ENCODE measurements at places on chromosomes 16 and 17. TPM values are rescaled to one million over a fixed set of nuclear protein-coding genes. Genes with fewer than 3 reads are reported as not detected.

GRCh38 chr17:21463779-21464407 lies 87.7 kb downstream of the KCNJ12 start:
- no peak for DNase-seq

- DNase-seq: no peak
Observed at GRCh38 chr16:86384263-86384649, 126.1 kb upstream of the FOXF1 start.

DNA sequence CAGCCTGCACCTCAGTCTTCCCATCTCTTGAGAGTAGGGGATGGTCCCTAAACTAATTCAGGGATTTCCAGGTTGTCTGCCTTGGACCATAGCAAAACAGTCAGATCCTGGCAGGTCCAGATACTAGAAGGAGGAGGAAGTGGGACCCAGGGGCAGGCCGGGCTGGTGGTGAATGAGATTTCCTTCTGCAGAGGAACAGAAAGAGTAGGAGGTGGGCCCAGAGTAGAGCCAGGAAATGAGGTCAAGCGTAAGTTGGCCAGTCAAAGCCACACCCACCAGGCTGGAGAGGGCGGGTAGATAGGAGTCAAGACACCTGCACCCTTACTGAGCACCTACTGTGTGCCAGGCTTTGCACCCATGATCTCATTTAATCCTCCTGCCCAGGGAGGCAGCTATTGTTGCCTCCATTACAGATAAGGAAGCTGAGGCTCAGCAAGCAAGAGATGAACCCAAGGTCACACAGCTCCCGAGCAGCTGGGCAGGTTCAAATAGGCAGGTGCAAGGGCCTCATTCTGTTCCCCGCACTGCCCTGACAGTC lies 2.6 kb downstream of the CDH5 start:
- no peak for DNase-seq

DNA sequence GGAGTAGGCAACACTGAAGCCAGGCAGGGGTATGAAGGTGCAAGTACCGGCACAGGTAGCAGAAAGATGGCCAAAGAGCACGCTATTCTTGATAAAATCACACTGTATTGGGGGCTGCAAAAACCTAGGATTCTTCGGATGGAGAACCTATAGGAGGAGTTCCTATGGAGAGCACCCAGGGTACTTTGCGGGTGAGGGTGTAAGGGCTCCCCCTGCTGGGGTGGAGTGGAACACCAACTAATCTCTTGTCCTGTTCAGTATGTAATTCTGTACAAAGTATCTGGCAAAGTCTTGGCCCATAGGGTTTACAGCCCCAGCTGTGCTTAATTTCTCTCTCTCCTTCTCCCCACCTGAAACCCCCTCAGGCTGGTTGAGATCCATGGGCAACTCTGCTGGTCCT lies 393.1 kb upstream of the ASIC2 start:
- DNase-seq: no peak

DNA sequence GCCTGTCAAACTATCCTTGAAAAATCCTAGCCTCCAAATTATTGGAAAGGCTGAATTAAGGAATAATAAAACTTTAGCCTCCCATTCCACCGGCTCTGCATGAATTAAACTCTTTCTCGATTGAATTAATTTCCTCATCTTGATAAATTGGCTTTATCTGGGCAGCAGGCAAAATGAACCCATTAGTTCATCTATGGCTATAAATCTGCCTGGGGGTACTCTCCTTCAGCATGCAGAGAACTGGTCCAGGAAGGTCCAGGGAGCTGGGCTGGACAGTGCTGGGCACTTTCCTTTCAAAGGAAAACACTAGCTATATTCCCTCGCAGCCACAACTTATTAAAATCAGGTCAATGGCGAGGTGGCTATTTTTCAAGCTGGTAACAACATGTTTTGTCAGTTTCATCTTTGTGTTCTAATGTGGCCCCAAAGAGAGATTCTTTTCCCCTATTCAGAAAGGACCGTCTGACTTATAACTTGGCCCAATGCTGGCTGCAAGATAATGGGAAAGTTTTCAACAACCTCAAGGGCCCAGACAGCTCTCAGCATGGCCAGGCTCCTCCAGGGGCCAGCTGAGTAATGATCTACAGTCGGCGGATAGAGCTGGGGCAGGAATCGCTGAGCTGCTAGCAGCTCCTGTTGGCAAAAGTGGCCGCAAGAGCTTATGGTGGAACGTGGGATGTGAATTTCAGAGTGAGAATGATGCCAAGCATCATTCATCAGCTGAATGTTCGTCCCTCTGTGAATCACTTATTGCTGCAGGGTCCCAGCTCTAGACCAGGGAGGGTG lies 326.9 kb downstream of the SLC39A11 start:
- no peak for DNase-seq

DNA sequence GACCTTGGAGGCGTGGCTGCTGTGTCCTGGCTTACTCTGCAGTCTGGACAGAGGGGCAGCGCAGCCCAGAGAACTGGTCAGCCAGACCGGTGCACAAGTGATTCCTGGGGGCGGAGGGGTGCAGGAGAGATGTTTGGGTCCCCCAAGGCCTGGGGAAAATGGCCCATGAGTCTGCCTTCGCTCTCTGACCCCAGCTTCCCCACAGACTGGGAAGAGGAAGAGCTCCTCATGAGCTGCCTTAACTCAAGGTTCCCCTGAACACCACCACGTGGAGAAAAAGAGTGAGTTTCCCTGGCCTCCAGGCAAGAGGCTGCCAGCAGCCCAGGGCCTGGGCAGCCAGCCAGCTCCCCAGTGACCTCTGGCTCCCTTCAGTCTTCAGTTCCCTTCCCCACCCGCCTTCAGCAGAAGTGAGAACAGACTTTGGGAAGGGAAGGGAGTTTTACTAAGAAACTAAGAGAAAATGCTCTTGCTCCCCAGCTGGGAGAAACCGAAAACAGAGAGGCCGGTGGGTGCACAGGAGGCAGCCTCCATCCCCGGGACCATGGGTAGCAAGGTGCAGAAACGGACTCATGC lies 2.0 kb upstream of the C17orf99 start:
- peak; percentile 56 for DNase-seq

DNA sequence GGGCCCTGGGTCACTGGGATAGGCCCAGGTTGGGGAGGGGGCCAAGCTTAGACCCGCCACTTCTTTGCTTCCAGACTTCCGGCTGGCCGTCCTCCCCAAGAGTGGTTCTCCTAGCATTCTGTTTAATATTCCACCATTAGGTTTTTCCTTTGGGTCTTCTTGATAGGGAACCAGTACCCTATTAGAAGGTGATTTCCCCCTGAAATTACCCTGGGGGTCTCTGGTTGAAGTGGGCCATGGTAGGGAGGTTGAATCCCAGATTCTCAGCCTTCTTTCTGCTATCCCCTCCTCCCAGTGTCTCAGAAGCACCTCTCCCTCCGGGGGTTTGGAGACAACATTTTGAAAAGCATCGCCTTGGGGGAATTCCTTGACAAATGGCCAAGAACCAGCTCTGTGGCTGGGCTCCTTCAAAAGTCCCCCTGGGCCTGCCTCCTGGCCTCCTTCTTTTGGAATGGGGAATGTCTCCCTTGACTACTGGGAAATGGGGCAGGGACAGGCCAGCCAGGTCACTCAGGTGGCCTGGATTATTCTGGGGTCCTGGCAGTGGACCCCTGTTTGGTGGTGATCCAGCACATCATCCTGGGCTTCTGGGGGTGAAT lies 5.7 kb downstream of the LASP1 start:
- DNase-seq: no peak

DNA sequence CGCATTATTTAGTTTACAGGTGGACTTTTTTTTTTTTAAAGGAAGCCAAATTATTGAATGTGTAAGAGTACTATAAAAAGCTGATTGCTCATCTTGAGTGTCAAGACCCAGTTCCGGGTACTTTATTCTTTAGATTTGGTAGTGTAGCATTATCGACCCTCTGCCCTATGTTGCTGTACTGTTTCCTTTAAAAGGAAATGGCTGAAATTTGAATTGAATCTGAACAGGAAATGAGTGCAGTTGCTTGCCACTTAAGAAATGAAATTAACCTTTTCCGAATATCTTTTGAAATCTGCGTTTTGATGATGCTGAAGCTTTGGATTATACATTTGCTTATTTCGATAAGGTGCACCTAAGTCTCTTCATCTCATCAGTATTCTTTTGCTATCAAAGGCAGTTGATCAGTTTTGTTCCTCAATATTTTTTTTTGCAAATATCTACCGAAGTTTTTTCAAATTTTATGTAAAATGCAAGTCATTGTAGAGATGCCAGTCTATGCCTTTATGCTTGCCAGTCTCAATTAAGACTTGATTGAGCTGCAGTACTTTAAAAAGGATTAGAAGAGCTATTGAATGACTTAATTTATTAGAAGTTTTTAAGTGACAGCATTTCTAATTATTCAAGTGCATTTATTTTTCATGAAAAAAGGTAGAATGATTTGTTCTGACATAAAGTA lies 1.8 kb downstream of the GGNBP2 start:
- DNase-seq: no peak

- DNase-seq: no peak
Observed at GRCh38 chr17:12107905-12108304, 87.2 kb downstream of the MAP2K4 start.

Gene IL34
- 5.1 TPM for polyA plus RNA-seq

Gene KRT24
- not detected for polyA plus RNA-seq

Gene LRRC37A
- 0.97 TPM for polyA plus RNA-seq

Gene KRTAP9-2
- not detected for polyA plus RNA-seq
